Caco-2 (cell line): ENCODE measurements at places on chromosomes 1 and 21. TPM values are rescaled to one million over a fixed set of nuclear protein-coding genes. Genes with fewer than 3 reads are reported as not detected.
A peak's percentile ranks its signal among the peaks of the same experiment; 100 is the strongest.

FCAMR gene
- 0.18 TPM in 1 of 2 replicates, not detected in the other for total RNA-seq

TOE1 gene
- 15.5 and 19.0 TPM in 2 replicates for total RNA-seq

LCE3E gene
- total RNA-seq, result not detected in 2 replicates

GRCh38 chr21:18776936-18777335 is 373.4 kb upstream of the TMPRSS15 start:
- no peaks in the 10 kb centered on the region for H3K36me3 ChIP-seq
- no peak overlapping the region for H3K27ac ChIP-seq
- H3K4me1 ChIP-seq, result no peaks in the 10 kb centered on the region
- no peak overlapping the region for H3K4me3 ChIP-seq
- no peak for DNase-seq

DNA sequence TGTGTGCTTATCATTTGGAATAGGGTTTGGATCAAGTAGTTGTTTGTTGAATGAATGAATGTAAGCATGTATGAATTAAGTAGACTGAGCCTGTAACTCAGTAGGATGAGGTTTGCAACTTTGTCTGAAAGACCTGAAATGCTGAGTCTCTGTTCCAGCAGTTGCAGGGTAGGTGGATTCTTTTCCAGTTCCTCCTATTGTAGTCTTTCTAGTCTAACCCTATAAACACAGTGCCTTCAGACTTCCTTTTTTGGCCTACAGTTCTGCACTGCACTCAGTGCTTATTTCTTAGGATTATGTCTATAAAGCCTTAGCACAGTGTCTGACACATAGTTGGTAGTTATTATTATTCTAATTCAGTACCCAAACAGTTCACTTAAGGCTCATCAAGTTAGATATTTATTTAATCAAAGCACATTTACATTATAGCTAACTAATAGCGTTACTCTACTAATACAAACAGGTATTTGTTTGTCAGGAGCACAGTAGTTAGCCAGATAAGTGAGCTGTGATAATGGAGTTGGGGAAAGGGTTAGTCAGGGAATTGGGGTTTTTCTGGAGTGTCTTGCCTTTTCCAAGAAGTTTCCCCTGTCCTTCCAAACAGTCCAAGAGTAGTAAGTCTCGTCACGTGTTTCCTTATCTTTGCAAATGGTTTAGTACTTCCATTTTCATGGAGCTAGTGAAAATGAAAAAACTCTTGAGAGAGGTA is 45.0 kb downstream of the ABCD3 start:
- H3K27me3 ChIP-seq, result no peaks in the 10 kb centered on the region
- no peak for DNase-seq
- peaks cover 40% of the 10 kb centered on the region for H3K4me1 ChIP-seq
- H3K27ac ChIP-seq, result peak overlapping the region; percentile 82

GRCh38 chr1:11558871-11559590 is 80.1 kb downstream of the DISP3 start:
- H3K4me3 ChIP-seq, result no peak overlapping the region
- no peaks in the 10 kb centered on the region; the same call in 1 of the 2 replicates for H3K27me3 ChIP-seq
- no peak for DNase-seq
- H3K36me3 ChIP-seq, result no peaks in the 10 kb centered on the region
- no peaks in the 10 kb centered on the region for H3K4me1 ChIP-seq

DNA sequence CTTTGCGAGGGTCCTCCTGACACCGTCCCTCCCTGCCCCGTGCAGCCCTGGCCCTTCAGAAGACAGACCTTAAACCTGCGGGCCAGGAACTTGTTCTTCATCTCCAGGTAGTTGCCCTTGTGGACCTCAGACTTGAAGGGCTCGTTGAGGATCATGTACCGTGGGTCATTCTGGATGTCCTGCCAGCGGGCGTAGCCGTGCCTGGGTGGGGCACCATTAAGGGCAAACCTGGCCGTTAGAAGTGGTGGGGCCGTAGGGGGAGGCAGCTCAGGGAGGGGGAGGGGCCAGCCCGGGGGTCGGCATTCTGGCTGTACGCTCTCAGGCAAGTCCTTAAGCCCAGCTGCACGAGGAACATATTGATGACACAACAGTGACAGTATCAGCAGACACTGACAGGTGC is 64.6 kb downstream of the KCNAB2 start:
- no peak overlapping the region for H3K4me3 ChIP-seq
- DNase-seq, result no peak

GRCh38 chr1:33374336-33375105 is 53.6 kb upstream of the A3GALT2 start:
- H3K27me3 ChIP-seq, result no peaks in the 10 kb centered on the region
- no peak overlapping the region for H3K27ac ChIP-seq
- no peak for DNase-seq
- peaks cover 16% of the 10 kb centered on the region for H3K4me1 ChIP-seq

DNA sequence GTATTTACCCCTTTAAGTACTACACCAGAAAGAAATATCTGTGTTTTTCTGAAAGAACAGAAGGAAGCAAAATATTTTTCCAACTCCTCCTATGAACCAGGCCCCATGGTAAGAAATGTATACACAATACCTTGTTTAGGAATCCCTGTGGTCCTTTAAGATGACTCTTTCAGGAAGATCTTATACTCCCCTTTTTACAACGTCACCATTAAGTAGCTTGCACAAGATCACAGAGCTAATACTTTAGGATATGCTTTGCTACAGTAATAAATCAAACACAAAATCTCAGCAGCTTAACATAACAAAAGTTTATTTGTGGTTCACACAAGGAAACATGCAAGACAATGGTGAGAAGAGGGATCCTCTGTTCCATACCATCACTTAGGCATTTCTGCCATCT is 8.8 kb upstream of the LAMB3 start:
- H3K27me3 ChIP-seq, result no peaks in the 10 kb centered on the region
- no peak overlapping the region for H3K4me3 ChIP-seq
- DNase-seq, result no peak
- peaks cover 56% of the 10 kb centered on the region for H3K4me1 ChIP-seq

- no peaks in the 10 kb centered on the region for H3K36me3 ChIP-seq
- H3K4me1 ChIP-seq, result no peaks in the 10 kb centered on the region
- DNase-seq, result no peak
Observed at GRCh38 chr1:106289265-106289928, 767.1 kb upstream of the PRMT6 start.

DNA sequence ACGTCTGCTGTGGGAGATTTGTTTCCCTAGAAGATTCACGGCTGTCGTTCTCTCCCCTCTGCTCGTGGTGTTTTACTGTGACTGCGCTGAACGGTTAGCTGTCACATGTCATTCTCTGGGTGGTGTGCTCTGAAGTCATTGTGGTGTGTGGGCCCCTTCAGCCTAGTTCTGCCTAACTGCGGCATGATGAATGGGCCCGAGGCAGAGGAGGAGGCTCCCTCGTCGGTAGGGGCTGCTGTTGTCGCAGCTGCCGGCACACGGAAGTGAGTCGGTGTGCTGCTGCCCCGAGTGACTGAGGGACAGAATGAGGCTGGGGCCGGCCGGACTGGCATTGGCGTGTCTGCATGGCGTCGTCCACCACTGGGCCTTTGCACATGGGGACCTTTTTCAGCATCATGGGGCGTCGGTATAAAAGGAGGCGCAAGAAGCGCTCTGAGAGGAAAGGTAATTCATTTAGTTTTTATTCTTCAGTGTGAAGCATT is 77.9 kb downstream of the ADARB1 start:
- H3K27ac ChIP-seq, result no peak overlapping the region
- H3K4me1 ChIP-seq, result no peaks in the 10 kb centered on the region
- H3K27me3 ChIP-seq, result no peaks in the 10 kb centered on the region
- no peak overlapping the region for H3K4me3 ChIP-seq
- no peaks in the 10 kb centered on the region; the same call in 1 of the 2 replicates for H3K36me3 ChIP-seq

GRCh38 chr1:81221564-81221963 is 579.2 kb upstream of the ADGRL2 start:
- H3K27me3 ChIP-seq, result no peaks in the 10 kb centered on the region
- H3K4me1 ChIP-seq, result no peaks in the 10 kb centered on the region
- no peak overlapping the region for H3K27ac ChIP-seq

DNA sequence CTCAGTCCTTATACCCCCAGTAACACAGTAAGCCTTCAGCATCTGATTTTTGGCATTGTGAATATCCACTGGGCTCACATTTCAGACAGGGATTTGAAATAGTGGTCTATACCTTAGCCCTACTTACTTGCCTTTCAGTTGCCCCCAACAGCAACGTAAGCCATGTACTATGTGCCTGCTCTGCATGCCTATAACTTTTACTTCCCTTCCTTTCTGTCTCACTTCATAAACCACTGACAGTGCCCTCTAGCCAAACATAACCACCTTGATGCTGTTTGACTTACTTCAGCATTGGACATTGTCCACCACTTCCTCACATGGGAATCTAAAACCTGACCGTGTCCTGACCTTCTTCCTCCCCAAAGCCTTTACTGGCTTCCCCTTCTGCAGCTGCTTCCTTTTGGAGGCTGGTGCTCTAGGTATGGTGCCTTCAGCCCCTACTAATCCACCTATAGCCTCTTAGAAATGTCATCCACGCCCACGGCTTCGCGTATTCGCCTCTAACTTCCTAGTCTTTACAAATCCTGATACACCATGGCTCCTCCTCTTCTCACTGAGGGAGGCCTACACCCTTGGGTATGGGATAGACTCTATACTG is 3.6 kb upstream of the ZNF672 start:
- no peak overlapping the region for H3K4me3 ChIP-seq
- H3K27me3 ChIP-seq, result no peaks in the 10 kb centered on the region
- H3K27ac ChIP-seq, result no peak overlapping the region
- H3K4me1 ChIP-seq, result no peaks in the 10 kb centered on the region
- DNase-seq, result no peak

GRCh38 chr1:113701429-113701828 is 57.9 kb downstream of the PHTF1 start:
- no peaks in the 10 kb centered on the region for H3K27me3 ChIP-seq
- H3K4me3 ChIP-seq, result no peak overlapping the region
- no peaks in the 10 kb centered on the region for H3K36me3 ChIP-seq
- H3K4me1 ChIP-seq, result no peaks in the 10 kb centered on the region
- H3K27ac ChIP-seq, result no peak overlapping the region
- DNase-seq, result no peak

- no peak for DNase-seq
- no peak overlapping the region for H3K4me3 ChIP-seq
- H3K4me1 ChIP-seq, result no peaks in the 10 kb centered on the region
- no peaks in the 10 kb centered on the region for H3K36me3 ChIP-seq
- no peak overlapping the region for H3K27ac ChIP-seq
- no peaks in the 10 kb centered on the region for H3K27me3 ChIP-seq
Observed at GRCh38 chr1:115946116-115946515, 30.2 kb upstream of the SLC22A15 start.

DNA sequence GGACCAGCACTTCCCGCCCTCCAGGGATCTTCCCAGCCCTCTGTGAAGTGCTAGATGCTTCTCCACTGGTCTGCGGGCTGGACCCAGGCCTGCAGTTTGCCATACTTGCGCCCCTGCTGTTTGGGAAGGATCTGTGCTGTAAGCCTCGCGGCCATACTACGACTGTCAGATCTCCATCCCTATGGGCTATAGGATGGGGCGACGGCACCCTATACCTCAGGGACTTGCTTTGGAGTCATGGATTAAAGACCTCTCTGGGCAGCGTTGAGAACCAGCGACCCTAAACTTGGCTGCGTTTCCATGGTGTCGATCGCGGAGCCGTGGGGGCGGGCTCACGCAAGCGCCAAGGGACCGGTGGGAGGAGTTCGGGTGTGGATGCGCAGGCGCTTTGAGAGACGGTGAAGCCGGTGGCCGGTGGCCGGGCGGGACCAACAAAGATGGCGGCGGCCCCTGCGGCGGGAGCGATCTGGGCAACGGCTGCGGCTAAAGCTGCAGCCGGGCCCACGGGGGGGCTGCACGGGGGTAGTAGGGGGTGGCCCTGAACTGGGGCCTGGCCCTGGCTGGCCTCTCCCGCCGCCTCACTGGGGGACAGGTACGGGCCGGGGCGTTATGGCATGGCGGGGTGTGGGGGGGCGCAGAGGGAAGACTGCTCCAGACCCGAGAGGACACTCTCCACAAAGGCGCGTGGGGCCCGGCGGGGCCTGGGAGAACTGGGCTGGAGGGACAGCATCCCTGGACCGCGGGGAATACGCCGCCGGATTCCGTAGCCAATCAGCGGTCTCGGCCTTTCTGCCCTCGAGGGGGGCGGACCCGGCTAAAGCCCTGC is at the start of gene USP21:
TSS of gene USP21 (plus strand) at position 414 of the 826 bp plus-strand sequence. CDS start 1,141 bp downstream, outside the sequence.
- H3K27me3 ChIP-seq, result no peaks in the 10 kb centered on the region
- peaks cover 3% of the 10 kb centered on the region for H3K36me3 ChIP-seq
- DNase-seq, result peak; percentile 91
- H3K27ac ChIP-seq, result peak within 1 kb of the TSS; percentile 81

- peak overlapping the region; percentile 49 for H3K4me3 ChIP-seq
- no peak for DNase-seq
- no peaks in the 10 kb centered on the region for H3K36me3 ChIP-seq
- H3K27me3 ChIP-seq, result no peaks in the 10 kb centered on the region
Observed at GRCh38 chr1:44820328-44821239, 12.3 kb downstream of the BTBD19 start.

DNA sequence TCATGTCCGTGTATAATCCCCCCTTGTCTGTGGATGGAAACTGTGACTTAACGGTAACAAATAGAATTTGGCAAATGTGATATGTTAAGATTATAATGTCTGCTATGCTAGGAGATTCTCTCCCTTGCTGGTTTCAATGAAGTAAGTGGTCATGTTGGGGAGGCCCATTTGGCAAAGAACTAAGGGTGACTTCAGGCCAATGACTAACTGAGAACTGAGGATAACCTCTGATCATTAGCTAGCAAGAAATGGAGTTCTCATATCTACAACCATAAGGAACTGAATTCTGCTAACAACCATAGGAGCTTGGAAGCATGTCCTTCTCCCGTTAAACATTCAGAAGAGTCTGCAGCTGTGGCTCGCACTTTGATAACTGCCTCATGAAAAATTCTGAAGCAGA is 2.3 kb downstream of the IFI44L start:
- no peak overlapping the region for H3K27ac ChIP-seq
- H3K4me3 ChIP-seq, result no peak overlapping the region
- no peaks in the 10 kb centered on the region for H3K36me3 ChIP-seq
- no peaks in the 10 kb centered on the region for H3K4me1 ChIP-seq
- DNase-seq, result no peak

DNA sequence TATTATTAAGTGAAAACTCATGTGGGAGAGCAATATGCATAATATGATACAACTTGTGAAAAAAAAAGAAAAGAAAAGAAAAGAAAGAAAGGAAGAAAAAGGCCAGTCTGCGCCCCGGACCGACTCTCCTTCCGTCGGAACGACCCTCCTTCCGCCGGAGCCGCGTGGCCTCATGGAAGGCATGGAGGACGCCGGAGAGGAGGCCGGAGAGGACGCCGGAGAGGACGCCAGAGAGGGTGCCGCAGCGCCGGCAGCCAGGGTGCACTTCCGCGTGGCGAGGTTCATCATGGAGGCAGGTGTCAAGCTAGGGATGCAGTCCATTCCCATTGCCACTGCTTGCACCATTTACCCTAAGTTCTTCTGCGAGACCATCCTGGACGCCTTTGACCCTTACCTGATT is 185.9 kb downstream of the NR5A2 start:
- H3K27ac ChIP-seq, result no peak overlapping the region
- no peak overlapping the region for H3K4me3 ChIP-seq
- no peaks in the 10 kb centered on the region for H3K4me1 ChIP-seq
- no peak for DNase-seq
- H3K27me3 ChIP-seq, result no peaks in the 10 kb centered on the region

GRCh38 chr1:28682840-28683239 is 14.3 kb downstream of the GMEB1 start:
- no peaks in the 10 kb centered on the region for H3K27me3 ChIP-seq
- no peaks in the 10 kb centered on the region for H3K36me3 ChIP-seq
- H3K27ac ChIP-seq, result no peak overlapping the region
- H3K4me3 ChIP-seq, result no peak overlapping the region
- no peaks in the 10 kb centered on the region for H3K4me1 ChIP-seq

- peak overlapping the region; percentile 98 for H3K4me3 ChIP-seq
- H3K36me3 ChIP-seq, result no peaks in the 10 kb centered on the region
- H3K27ac ChIP-seq, result peak overlapping the region; percentile 97
- H3K27me3 ChIP-seq, result no peaks in the 10 kb centered on the region
- peak; percentile 58 for DNase-seq
- peaks cover 14% of the 10 kb centered on the region for H3K4me1 ChIP-seq
Observed at GRCh38 chr1:8879922-8880676, 1.6 kb upstream of the ENO1 start.

- DNase-seq, result no peak
- no peaks in the 10 kb centered on the region for H3K36me3 ChIP-seq
Observed at GRCh38 chr1:1282998-1283397, 2.8 kb downstream of the SCNN1D start.
